ENCODE measurements at places on chromosomes 2 and 18.

- DNase-seq, result no peak
Measured at GRCh38 chr2:75561566-75562512, 1.1 kb upstream of the EVA1A start.

- DNase-seq, result no peak
Measured at GRCh38 chr18:40939656-40940515, 1015.1 kb upstream of the PIK3C3 start.

DNA sequence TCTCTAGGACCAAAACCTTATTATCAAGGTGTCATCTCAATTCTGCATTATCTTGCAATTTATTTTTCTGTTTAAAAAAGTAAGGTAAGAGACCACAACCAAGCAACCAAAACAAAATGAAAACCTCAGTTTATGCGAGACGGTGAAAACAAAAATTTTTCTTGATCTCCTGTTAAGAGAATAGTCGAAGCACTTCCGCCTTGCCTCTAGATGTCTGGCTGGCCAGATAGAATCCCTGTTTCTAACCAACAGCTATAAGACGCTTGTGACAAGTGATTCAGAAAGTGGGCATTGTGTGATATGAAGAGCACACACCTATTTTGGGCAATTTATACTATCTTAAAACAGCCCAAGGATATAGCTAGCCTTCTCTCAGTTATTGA, 51.2 kb downstream of the MGAT5 start:
- DNase-seq, result no peak

- DNase-seq, result no peak
Measured at GRCh38 chr2:55843096-55843993, 80.2 kb downstream of the EFEMP1 start.

- no peak for DNase-seq
Measured at GRCh38 chr2:198762441-198762840, 695.3 kb downstream of the SATB2 start.

DNA sequence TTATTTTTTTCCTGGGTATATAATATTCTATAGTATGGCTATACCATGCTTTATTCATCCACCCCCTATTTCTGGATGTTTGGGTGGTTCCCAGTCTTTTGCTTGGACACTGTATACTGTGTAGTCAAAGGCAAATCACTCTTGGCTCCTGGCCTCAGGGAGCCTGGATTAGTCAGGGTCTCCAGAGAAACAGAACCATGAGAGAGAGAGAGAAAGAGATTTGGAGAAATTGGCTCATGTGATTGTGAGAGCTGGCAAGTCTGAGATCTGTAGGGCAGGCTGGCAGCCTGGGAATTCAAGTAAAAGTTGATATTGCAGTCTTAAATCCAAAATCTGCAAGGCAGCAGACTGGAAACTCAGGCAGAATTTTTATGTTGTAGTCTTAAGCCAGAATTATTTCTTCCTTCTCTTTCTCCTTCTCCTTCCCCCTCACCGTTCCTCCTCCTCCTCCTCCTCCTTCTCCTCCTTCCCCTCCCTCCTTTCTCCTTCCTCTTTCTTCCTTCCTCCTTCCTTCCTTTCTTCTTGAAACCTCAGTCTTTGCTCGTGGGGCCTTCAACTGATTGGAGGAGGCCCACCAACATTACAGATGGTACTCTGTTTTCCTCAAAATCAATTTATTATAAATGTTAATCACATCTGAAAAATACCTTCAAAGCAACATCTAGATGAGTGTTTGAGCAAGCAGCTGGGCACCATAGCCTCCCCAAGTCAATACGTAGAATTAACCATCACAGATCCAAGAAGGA, 33.0 kb downstream of the CTIF start:
- no peak for DNase-seq

- no peak for DNase-seq
Measured at GRCh38 chr2:660586-661359, 16.4 kb downstream of the TMEM18 start.

- no peak for DNase-seq
Measured at GRCh38 chr2:44894058-44894457, 47.4 kb upstream of the SIX3 start.

- DNase-seq, result no peak
Measured at GRCh38 chr2:3736112-3736511, 32.7 kb downstream of the DCDC2C start.

- no peak for DNase-seq
Measured at GRCh38 chr18:38350141-38350540, 784.5 kb upstream of the CELF4 start.

GRCh38 chr2:158060160-158060834, 41.4 kb upstream of the UPP2 start:
- DNase-seq, result no peak

- DNase-seq, result no peak
Measured at GRCh38 chr2:196253116-196253480, 81.7 kb upstream of the STK17B start.

GRCh38 chr2:23401427-23402204, 16.6 kb downstream of the KLHL29 start:
- DNase-seq, result no peak

DNA sequence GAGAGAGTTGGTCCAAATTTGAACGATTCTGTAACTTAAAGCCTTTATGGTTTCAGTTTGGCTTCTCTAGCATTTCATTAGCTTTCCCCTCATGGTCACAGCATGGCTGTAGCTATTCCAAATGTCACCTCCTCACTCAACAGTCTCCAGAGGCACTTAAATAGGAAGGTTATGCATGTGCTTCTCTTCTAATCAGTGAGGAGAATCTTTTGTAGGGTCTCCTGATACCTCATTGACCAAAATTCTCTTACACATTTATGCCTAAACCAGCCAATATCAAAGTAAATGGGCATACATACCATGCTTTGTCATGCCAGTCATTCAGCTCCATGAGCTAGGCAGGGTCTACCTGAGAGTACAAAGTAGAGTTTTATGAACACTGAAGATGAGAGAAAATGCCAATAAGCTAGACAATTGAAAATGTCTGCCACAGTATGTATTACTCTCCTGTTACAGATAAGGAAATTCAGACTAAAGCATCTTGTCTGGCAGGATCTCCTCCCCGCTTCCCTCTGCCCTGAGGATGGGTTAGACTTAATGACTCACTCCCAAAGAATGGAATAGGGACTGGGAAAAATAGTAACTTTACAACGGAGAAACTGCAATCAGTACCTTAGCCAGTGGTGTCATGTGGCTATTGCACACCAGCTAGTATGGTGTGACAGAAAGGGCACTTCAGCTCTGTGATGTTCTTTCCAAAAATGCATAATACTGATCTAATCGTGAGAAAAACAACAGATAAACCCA, 15.4 kb downstream of the DSG2 start:
- no peak for DNase-seq

DNA sequence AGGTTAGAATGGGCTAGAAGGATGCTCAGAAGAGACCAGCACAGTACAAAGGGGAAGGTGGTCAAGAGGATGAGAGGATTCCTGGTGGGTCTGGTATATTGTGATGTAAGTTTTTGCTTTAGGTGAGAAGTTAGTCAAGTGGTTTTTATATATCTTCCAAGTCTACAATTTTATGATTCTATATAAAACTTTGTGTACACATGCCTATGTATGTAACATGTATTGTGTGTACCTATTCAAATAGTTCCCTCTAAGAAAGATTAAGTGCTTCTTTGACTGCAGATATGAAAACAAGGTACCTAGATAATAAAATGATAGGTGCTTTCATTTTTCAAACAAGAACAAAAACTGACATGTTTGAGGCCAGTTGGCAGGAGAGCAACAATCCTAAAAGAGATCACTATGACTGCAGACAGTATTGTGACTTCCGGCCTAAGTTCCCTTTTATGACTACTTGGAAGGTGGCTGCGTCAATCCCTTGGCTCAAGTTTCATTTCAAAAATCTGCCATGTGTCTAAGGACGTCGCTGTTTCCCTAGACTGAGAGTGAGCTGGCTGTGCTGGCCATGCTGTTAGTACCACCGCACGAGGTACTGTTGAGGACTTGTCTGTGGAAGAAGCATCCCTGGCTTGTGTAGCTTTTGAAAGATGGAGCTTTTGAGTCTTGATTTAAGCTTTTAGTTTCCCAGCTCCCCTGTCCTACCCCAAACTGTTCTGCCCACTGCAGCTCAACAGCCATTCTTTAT, 123.1 kb downstream of the PRPF40A start:
- DNase-seq, result no peak

DNA sequence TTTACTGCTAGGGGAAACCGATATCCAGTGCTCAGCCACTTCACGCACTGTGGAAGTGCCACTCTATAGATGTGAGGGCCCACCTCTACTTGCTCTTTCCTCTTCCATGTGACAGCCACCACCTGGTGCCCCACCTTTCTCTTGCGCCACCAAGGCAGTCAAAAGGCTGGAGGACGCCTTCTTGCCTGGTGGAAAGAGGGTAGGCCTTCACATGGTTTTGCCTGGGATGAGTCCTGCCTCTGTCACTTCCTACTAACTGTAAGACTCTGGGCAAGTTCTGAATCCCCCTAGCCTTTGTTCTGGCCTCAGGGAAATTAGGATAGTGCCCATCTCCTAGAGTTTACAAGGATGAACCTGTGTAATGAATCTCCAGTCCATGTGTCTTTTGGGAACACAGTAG, 66.1 kb upstream of the ODC1 start:
- DNase-seq, result no peak

DNA sequence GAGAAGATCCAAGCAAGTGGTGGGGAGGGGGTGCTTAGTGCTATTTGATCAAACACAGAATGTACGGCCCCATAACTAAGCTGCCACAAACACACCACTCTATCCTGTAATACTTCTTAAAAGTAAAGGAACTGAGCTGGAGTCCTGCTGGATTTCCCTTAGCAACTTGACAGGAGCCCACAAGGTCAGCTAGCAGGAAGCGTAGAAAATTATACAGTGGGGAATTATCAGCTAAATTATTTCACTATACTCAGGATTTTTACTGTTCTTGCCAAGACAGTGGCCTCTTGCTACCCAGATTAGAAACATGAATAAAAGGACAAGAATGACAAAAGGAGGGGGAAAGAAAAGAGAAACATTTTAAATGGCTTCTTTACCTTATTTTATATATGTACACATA, 217.1 kb downstream of the ZNF521 start:
- no peak for DNase-seq

- no peak for DNase-seq
Measured at GRCh38 chr2:158113741-158114295, 12.1 kb downstream of the UPP2 start.

- DNase-seq, result no peak
Measured at GRCh38 chr2:134705861-134706586, 12.8 kb downstream of the TMEM163 start.

DNA sequence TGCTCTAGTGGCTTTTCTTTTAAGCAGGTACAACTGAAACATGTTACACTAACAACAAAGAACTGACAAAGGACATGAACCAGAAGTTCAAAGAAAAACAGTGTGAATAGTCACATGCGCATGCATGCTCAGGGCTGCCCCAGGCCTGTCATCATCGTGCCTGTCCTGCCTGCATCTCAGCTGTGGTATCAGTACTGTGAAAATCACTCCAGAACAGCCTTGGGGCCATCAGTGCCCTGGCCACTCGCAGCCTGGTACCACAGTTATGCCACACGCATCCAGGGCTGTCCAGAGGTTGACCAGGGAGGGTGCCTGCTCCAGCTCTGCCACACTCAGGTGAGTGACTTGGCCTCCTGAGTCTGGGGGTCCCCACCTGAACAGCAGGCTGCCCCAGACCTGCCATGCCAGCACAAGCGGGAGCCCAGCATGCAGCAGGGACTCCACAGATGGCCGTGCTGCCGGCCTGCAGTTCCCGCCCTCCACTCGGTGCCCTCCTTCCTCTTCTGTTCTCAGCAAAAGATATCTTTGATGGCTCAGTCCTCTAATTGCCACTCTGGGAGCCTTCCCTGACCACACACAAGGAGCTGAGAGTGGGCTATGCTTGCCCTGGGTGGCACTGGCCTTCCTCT, 12.3 kb downstream of the LIMS2 start:
- DNase-seq, result no peak

DNA sequence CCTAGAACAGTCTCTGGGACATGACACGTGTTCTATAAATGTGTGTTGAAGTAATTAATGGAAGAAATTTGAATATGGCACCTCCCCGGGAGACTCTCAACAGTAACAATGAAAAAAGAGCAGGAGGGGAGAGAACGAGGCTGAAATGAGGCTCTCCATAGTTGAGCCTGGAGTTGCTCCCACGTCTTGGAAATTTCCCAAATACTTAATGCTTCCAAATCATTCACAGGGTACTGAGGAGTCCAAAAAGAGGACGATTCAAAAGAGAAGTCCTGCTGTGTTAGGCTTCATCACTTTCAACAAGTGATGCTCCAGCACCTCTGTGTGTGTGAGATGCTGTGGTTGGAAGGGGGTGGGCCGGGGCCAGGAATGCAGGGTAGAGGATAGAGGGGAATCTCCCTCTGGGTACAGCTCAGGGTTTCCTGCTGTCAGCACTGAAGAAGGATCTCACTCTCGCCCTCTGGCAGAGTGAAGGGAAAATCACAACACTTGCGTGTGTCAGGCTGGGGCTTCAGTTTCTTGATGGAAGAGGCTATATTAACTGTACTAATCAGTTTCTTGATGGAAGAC, 18.1 kb upstream of the ZNF407 start:
- DNase-seq, result no peak

DNA sequence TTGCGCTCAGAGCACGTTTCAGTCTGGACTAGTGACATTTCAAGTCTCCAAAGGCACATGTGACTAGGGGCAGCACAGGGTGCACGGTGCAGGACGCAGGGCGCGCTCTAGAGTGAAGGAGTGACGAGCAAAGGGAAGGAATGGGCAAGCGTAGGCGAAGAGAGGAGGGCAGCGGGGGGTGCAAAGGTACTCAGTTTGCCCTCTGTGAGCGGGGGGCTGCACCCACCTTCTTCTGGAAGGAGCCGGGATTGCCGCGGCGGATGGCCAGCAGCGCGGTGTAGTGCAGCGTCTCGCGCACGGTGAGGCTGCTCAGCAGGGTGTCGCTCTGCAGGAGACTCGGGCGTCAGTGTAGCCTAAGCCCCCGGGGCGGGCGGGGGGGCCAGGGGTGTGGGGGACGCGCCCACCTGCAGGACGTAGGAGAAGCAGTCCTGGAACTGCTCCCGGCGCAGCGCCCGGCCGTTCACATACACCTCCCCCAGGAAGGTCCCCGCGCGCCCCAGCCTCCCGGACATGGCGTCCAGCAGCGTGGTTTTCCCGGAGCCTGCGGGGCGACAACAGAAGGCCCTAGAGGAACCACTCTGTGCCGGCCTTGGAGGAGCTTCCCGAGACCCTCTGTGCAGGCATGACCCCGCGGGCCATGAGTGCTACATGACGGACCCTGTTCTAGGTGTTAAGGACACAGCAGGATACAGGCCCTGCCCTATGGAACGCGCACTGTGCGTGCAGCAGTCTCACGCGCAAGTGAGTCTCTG, 6.9 kb downstream of the ABCG5 start:
- DNase-seq, result no peak
